ENCODE measurements at places on chromosomes 7 and 10.
A peak's percentile ranks its signal among the peaks of the same experiment; 100 is the strongest.

GRCh38 chr7:41738806-41739205 is 35.9 kb upstream of the INHBA start:
- peak; percentile 26 for DNase-seq

DNA sequence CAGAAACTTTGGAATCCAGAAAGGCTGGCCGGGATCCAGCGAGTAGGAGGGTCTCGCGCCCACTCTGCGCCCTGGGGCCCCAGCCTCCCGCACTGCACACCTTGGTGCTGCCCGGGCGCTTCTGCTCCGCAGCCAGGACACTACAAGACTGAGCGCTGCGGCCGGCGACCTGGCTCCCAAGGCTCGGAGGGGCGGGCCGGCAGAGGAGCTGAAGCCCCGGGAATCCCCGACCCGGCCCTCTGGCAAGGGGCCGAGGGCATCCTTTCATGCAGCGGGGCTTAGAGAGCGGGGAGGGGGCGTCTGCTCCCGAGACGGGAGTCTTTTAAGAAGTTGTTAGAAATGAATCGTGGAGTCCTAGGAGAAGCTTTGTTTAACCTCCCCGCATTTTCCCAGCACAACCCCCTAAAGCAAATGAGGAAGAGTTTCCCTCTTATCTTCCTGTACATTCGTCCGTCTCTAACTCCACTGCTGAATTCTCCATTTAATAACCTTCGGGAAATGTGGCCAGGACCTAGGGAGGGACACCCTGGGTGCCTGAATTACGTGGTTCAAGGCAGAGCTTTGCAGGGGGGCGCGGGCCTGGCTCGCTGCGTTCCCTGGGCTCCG is 1.1 kb downstream of the VWC2 start:
- no peak for DNase-seq

DNA sequence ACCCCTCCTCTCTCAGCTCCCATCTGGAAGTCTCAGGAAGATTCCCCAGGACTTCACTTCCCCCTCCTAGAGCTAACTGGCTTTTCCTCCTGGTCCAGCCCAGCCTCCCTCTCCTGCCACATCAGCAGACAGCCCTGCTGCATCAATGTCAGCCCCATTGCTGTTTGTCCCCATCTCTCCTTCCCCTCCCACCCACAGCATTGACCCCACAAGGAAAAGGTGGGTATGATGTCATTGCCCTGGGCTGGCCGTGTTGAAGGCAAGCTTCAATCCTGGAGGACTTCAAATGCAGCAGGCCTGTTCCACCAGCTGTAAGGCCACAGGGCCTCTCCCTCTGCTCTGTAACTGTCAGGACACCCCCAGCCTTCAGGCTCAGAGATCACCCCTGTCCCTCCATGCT is 66.5 kb downstream of the C10orf105 start:
- no peak for DNase-seq

DNA sequence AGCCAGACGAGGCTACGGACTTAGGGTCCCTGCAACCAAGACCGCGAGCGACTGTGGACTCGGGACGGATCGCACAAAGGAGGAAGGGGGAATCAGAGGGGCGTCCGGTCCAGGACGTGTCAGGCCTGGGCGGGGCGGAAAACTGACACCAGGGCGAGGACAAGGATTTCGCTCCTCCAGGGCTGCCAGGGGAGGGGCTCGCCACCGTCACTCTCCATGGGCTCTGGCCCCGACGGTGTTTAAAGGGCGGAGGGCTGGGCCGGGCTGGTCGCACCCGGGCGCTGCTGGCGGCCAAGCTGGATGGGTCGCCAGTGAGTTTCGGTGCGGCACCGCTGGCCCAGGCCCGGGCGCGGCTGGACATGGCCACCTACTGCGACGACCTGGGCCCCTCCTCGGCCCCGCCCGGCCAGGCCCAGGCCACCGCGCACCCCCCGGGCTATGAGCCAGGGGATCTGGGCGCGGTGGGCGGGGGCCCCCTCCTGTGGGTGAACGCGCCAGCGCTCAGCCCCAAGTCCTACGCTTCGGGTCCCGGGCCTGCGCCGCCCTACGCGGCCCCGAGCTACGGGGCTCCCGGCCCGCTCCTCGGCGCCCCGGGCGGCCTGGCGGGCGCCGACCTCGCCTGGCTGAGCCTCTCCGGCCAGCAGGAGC is at the start of gene FOXI2:
Gene FOXI2 (plus strand): TSS at position 271 of the 648 bp plus-strand sequence. CDS start 89 bp downstream, at position 360.
- DNase-seq, result no peak

DNA sequence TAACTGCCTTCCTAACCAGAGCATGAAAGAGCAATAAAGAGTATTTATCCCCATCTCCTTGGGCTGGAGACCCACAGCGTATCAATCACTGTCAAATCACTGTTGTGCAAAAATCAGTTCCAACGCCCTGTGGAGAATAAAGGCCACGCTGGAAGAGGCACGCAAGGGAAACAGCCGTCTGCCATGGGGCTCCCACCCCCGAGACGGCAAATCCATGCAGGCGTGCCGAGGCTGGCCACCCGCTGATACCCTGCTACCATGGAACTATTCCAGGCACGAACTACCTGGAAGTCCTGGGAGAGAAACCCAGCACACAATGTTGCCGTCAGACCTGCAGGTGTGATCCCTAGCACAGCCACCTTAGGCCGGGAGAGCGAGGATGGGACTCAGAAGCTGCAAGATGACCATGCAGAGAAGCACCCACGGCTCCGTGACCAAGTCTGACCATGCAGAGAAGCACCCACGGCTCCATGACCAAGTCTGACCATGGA is 185.3 kb downstream of the DIP2C start:
- DNase-seq, result no peak

DNA sequence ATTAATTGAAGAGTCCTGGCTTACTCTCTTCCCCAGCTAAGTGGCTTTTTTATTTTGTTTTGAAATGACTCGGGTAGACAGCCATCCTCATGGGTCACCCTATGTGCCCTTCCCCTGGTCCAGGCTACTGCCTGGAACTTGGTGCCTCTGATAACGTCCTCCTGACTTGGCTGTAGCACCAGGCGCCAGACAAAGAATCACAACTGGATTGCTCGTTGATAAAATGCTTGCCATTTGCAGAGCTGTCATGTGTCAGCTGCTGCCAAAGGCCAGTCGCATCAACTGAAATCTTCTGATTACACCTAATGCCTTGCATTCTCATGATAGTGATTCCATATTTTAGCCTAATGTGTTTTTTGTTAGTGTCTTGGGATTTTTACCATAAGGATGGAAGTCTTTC is 27.4 kb upstream of the ABLIM1 start:
- DNase-seq, result no peak

GRCh38 chr10:129522041-129522585 is 55.1 kb downstream of the MGMT start:
- DNase-seq, result no peak

DNA sequence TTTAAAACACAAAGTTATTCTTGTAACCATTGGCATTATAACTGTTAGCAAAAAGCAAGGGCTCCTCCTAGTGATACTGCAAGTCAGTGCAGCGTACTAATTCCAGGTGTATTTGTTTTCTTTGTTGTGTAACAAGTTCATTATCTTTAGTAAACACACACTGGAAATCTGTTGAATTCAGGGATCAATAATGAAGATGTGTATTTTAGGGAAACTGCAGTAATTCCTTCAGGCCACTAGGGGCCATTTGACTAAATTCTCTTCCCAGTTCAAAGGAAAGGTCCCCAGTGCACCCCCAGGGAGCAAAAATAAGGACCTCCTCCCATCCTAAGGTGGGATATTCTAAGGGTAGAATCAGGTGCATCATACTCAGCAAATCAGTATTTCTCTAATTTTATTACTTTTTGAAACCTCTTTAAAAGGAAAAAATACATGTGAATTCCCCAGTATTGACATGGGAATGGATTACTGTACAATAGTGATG is 158.6 kb upstream of the LYZL1 start:
- DNase-seq, result peak; percentile 6

DNA sequence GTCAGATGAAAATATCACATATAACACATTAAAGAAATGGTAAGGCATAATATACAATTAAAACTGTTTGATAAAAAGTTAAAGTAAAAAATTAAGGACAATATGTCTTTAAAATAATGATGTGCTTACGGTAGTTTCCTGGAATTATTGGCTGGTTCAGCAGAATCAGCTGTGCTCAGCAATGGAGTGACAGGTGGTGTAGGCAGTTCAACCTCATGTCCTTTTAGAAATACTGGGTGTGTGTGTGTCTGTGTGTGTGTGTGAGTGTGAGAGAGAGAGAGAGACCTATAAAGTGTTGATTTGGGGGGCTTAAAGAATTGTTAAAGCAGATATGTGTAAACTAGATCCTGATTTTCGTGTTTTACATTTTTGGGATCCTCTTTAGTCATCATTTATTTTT is 141.2 kb downstream of the ADAM22 start:
- DNase-seq, result no peak

GRCh38 chr7:151727579-151728285 is 149.2 kb downstream of the PRKAG2 start:
- DNase-seq, result peak; percentile 77

DNA sequence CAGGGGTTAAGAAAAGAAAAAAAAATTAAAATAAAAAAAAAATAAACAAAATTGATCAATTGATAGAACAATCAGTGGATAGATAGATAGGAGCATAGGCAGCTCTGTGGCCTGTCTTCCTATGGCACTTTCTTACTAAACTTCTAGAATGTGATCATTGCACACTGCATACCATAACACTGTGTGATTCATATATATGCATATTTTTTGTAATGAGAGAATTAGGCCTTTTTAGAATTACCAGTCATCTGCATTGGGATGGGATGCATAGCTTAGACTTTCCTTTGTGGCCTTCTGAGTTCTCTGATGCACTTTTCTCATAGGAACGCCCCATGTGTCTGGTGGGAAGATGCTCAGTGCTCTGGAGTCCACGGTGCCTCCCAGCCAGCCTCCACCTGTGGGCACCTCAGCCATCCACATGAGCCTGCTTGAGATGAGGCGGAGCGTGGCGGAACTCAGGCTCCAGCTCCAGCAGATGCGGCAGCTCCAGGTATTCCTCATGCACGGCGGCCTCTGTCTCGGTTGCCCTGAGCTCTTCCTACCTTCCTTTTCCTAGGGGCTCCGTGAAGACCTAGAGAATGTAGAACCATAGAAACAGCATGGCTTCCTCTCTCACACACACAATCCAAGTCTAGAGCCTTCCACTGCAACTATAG is 222.5 kb downstream of the ARHGAP21 start:
- no peak for DNase-seq

- no peak for DNase-seq
These were observed 162.9 kb downstream of the ACTR3B start for GRCh38 chr7:152922318-152923081.

GRCh38 chr10:45198486-45199204 is 116.8 kb downstream of the OR13A1 start:
- no peak for DNase-seq

GRCh38 chr7:101565601-101566209 is 63.4 kb downstream of the MYL10 start:
- no peak for DNase-seq

DNA sequence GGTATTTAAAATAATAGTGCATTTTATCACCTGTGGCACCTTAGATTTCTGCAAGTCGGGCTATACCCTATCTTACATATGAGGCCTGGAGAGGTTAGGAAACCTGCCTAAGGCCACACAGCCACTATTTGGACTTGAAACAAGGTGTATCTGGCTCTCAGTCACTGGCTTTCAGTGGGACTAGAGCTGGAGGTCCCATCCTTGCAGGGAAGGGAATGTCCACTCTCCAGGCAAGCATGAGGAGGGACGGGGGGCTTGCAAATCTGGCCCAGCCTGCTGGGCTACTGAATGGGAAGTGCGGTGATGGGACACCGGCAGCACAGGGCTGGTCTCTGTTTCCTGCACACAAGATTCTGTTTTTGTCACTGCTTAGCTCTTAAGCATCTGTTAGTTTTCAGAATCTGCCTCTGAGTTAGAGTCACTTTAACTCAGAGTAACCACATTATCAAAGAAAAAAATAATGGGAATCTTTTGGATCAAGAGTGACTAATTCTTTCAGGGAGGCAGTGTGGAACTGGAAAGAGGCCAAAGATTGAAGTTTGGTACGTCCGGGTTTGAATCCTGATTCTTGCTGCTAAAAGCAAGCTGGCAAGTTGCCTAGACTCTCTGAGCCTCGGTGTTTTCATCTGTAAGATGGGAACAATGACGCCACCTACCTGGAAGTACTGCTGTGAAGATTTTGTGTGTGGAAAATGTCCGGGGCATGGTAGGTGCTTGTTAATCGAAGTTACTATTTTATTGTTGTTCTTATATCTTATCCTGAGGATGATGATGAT is 33.8 kb upstream of the HABP2 start:
- DNase-seq, result no peak

- peak; percentile 23 for DNase-seq
These were observed 28.2 kb upstream of the MPP7 start for GRCh38 chr10:28331066-28331465.

GRCh38 chr7:139784648-139785047 is 6.8 kb upstream of the HIPK2 start:
- no peak for DNase-seq

DNA sequence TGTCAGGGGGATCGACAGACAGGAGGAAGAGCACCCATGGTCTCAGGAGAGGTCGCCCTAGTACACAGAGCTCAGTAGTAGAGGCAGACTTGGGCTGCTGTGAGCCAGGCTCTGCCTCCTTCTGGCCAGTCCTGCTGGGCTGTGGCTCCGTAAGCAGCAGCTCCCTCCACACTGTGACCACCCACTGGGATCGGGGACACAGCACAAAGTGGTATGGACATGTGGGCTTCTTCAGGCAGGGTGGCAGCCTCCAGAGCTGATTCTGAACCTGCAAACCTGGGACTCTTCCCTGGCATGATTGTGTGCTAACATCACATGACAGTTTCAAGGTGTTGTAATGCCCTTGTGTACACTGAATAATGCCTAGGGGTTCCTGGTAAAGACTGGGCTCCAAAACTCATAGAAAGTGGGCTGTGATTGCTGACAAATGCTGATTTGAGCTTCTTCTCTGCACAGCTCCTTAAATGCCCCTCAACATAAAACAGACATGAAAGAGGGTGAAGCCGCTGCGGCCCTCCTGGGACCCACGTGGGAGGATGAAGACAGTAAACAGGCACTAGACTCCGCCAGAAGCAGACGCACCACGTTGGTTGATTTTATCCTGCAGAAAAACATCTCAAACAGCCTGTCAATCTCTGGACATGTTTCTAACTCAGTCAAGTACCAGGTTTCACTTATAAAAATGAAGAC is 76.7 kb downstream of the GPR26 start:
- no peak for DNase-seq

DNA sequence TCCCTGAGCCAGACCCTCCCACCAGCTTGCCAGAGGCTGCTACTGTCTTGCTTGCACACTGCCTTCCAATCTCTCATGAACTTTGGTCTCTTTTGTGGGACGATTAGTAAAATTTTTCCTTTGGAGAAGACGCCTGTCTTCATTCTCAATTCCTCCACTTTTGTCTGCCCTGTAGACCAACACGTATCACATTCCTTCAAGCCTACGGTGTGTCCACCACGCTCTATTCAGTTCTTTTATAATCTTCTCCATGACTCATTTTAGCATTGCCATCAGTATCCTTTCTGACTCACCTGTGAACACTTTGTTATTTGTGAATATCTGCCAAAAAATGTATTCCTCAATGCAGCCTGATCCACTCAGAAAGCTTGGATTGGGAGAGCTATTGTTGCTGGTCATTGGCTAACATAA is 1.4 kb downstream of the GIMAP5 start:
- no peak for DNase-seq
